ENCODE measurements at places on chromosomes 1 and 21.
A peak's percentile ranks its signal among the peaks of the same experiment; 100 is the strongest.

DNA sequence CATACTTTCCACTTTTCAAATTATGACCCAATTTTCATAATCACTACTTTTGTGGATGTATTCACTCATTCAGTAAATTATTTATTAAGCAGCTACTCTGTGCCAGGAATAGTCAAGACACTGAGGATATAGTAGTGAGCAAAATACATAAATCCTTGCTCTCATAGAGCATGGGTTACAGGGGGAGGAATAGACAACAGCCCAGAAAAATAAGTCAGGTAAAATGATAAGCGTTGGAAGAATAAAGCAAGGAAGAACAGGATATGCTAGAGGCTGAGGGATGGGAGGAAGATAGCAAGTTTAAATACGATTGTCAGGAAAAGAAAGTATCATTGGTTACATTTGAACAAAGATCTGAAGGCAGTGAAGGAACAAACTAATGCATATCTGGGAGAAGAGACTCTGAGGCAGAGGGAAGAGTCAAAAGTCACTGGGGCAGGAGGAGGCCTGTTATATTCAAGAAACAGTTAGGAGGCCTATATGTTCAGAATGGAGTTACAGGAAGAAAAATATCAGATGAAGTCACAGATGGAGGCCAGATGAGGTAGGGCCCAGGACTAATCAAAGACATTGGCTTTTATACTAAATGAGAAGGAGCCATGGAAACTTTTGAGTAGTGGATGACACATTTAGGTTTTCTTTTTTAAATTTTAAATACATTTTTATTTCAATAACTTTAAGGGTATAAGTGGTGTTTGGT lies 42.9 kb downstream of the SEC22B start:
- DNase-seq, result no peak

- DNase-seq, result no peak
Observed at GRCh38 chr1:60394436-60394835, 320.9 kb upstream of the C1orf87 start.

DNA sequence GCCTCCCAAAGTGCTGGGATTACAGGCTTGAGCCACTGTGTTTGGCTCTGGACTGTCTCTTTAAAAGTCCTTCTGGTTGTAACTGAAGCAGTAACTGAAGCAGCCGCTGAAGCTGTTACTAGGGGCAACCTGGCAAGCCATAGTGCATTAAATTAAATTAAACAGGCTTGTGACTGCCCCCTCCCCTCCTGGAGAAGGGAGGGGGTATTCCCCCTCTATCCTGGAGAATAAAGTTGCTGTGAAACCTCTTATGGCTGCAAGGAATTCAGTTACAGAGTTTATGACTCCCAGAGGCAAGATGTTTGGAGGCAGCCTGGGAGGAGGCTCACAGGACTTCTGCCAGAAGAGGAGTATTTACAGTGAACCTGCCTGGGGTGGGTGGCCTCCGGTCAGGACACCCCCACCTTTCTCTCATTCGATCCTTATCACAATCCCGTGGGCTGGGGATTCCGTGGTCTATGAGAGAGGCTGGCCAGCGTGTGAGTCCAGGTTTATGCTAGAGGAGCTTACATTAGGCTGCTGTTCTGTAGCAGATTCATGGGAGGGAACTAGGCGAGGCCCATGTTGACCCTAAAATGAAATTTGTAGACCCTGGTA lies 8.3 kb downstream of the TTC22 start:
- no peak for DNase-seq

GRCh38 chr21:17334484-17334883 lies 178.4 kb upstream of the CXADR start:
- DNase-seq, result no peak

- DNase-seq, result no peak
Observed at GRCh38 chr1:107622966-107623365, 342.0 kb downstream of the VAV3 start.

- DNase-seq, result no peak
Observed at GRCh38 chr1:53532912-53533311, 73.7 kb downstream of the DMRTB1 start.

DNA sequence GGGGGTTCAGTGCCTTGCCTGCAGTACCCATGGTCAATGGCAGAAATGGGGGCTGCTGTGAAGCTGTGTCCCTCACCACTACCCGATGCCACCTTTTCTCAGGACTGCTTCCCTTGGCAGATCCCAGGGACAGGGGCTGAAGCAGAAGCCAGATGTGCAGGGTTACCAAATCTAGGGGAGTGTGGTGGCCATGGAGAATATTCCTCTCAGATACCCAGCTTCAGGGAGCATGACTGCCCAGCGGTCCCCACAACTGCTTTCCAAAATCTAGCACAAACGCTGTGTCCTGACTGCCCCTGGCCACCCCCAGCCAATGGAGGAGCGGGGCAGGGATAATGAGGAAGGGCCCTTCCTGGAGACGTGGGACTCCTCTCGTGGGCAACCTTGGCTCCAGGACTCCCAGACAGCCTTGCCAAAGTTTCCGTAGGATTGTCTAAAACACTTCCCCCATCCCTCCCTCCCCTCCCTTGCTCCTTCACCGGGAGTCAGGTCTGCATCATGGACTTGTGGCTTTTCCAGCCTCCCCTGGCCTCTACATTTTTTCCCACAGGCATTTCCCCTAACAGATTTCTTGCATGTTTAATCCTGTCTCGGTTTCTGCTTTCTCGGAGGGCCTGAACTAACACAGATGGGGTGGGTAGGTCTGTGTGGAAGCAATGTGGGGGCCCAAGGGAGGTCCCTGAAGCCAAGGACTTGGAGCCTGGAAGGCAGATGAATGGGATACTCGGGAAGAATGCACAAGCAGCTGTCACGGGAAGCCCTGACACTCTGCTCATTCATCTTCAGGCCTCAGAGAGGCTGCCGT lies 80.5 kb downstream of the OMA1 start:
- no peak for DNase-seq

- DNase-seq, result no peak
Observed at GRCh38 chr1:55015731-55016620, 17.2 kb downstream of the BSND start.

DNA sequence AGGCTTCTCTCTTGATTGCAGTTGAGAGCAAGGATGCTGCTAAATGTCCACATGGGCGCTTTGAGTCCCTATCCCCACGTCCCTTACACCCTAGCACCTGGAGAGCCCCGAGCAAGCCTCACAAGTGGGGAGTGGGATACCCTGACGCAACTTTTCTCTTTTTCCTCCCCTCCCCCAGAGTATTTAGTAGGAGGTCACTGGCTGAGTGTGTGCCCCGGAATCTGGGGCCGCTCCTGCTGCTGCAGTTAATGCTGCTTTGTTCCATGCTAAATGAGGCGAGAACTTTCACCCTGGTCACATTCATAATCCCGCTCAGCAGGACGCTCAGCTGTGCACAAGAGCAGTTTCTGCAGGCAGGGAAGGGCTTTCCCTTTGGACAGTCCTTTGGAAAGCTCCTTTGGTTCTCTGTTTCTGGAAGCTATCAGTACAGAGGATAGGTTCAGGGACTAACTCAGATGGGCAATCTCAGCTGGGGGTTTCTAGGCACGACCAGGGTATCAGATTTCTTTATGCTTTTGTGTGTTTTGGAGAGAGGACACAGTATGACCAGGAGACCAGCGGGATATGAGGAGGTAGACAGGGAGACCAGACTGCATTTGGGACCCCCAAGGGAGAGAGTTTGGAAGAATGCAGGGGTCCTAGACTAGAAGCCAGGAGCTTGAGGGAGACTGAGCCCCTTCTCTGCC lies 75.9 kb downstream of the NOS1AP start:
- no peak for DNase-seq

GRCh38 chr1:160910170-160910750 lies 25.3 kb upstream of the ITLN1 start:
- no peak for DNase-seq

- DNase-seq, result no peak
Observed at GRCh38 chr1:180930687-180931086, 18.0 kb downstream of the KIAA1614 start.

DNA sequence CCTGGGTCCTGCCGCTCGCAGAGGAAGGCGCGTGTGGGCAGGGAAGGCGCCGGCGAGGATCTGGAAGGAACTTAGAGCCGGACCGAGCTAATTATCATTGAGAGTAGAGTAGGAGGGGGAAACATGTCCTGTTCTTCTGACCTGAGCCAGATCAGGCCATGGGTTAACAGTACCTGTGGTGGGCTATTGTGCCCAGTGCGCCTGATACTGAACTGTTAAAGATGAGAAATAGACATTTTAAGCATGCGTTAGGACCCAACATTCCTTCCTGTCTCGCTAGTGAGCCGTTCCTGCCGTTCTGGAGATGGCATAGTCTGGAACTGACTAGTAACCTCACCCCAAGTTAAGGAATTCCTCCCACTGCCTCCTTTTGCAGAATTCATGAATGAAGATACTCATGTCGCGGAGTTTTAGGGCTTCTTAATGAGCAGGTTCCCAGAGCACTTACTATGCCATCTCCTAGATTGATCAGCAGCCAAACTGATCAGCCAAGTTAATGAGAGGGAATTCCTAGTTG lies 870 bp downstream of the STRIP1 start:
- no peak for DNase-seq

GRCh38 chr1:37034121-37035013 lies at the start of gene GRIK3:
Gene GRIK3 (minus strand): TSS chr1:37034515. CDS start chr1:37034108, 407 bp downstream.
- no peak for DNase-seq

DNA sequence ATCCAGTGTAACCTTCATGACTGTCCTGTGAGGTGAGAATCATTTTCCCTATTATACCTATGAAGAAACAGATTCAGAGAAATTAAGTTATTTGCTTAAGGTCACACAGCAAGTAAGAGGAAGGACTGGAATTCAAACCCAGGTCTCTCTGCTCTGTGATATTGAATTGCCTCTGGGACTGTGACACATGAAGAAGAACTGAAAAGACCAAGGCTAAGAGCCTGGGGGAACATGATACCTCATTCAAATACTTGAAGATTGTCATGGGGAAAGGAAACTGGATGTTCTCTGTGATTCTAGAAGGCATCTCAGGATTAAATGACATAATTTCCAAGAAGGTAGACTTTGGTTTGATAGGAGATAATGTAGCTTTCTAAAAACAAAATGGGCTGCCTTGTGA lies 3.6 kb downstream of the WDTC1 start:
- no peak for DNase-seq

DNA sequence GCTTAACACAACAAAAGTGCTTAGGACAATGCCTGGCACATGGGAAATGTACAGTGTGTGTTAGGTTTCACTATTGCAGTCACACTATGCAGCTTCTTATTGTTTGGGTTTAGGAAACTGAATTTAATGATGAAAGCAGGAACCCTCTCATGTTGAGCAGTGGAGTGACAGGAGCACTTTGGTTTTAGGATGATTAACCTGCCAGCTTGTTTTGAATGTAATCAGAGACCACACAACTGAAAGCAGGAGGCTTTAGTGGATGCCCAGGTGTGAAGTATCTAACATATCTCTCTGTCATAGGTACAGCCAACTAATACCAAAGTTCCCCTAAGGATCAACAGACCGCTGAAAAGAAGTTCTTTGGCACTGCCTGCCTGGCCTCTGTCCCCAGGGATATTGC lies 406.9 kb upstream of the USP24 start:
- no peak for DNase-seq

- no peak for DNase-seq
Observed at GRCh38 chr1:210487021-210487420, 158.3 kb downstream of the HHAT start.

- peak; percentile 27 for DNase-seq
Observed at GRCh38 chr1:160954158-160955104, at the start of gene ITLN2. Gene ITLN2 (minus strand): TSS chr1:160954809. CDS start chr1:160954741, 68 bp downstream.

GRCh38 chr1:30748699-30749401 lies 8.7 kb downstream of the LAPTM5 start:
- DNase-seq, result no peak

- DNase-seq, result no peak
Observed at GRCh38 chr1:118007391-118007790, 77.9 kb downstream of the WDR3 start.

DNA sequence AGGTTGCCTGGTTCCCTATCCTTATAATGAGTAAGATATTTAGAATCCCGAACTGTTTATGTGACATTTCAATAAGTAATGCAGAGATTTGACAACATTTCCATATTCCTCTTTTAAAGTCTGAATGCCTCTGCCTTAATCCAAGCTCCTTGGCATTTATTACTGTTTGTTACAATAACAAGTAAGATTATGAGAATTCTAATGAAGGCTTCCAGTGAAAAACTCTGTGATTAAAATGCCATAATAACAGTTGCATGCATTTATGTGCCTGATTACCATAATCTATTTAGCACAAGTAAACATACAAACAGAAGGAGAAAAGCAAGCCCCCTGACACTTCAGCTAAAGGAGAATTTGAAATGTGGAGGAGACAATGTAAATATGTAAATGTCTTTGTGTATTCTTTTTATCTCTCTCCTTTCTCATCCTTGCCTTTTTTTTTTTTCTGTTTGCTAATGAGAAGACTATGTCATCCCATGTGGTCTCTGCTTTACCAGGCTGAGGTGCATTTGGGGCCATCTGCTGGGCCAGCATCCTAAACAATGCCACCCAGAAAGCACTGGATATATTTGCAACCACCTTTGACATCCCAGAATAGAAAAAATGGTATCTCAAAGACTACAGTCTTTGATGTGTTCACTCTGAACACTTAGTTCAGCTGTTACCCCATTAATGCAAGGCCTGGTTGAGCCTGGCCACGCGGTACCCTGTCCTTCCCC lies 17.2 kb upstream of the OLIG2 start:
- no peak for DNase-seq

- no peak for DNase-seq
Observed at GRCh38 chr21:21200939-21201615, 202.9 kb downstream of the NCAM2 start.

- DNase-seq, result no peak
Observed at GRCh38 chr1:58594546-58594945, 17.5 kb upstream of the TACSTD2 start.

- no peak for DNase-seq
Observed at GRCh38 chr1:23108918-23109533, 59.6 kb downstream of the LUZP1 start.

DNA sequence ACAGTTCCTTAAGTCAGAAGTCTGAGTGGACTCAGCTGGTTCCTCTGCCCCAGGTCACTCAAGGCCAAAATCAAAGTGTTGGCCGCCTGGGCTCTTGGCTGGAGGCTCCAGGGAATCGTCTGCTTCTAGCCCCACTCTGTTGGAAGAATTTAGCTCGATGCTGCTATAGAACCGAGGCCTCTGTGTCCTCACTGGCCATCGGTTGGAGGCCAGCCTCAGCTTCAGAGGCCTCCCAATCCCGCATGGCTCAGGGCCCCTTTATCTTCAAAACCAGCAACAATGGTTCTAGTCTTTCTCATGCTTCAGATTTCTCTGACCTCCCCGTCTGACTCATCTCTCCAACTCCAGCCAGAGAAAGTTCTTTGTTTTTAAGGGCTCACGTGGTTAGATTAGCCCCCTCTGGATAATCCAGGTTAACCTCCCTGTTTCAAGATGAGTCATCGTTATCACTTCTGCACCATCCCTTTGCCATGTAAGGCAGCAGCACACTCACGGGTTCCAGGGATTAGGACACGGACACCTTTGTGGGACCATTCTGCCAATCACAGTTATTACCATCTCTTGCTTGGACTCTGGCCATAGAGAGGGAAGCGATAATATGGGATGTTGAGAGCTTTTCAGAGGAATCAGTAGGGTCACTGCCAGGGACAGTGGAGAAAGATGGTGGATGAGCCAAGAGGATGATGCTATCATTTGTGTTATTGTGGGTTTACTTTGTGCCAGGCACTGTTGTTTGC lies 13.6 kb downstream of the FHAD1 start:
- DNase-seq, result no peak

GRCh38 chr1:6987940-6988339 lies 202.7 kb downstream of the CAMTA1 start:
- no peak for DNase-seq

- DNase-seq, result no peak
Observed at GRCh38 chr1:243924588-243925349, 74.7 kb upstream of the AKT3 start.

GRCh38 chr1:221913351-221913892 lies 171.5 kb upstream of the DUSP10 start:
- no peak for DNase-seq

- no peak for DNase-seq
Observed at GRCh38 chr1:40901886-40902852, 40.0 kb upstream of the CITED4 start.
